Muscle of back (tissue), 13 donors: ENCODE measurements at places on chromosomes 11 and 22.

DNA sequence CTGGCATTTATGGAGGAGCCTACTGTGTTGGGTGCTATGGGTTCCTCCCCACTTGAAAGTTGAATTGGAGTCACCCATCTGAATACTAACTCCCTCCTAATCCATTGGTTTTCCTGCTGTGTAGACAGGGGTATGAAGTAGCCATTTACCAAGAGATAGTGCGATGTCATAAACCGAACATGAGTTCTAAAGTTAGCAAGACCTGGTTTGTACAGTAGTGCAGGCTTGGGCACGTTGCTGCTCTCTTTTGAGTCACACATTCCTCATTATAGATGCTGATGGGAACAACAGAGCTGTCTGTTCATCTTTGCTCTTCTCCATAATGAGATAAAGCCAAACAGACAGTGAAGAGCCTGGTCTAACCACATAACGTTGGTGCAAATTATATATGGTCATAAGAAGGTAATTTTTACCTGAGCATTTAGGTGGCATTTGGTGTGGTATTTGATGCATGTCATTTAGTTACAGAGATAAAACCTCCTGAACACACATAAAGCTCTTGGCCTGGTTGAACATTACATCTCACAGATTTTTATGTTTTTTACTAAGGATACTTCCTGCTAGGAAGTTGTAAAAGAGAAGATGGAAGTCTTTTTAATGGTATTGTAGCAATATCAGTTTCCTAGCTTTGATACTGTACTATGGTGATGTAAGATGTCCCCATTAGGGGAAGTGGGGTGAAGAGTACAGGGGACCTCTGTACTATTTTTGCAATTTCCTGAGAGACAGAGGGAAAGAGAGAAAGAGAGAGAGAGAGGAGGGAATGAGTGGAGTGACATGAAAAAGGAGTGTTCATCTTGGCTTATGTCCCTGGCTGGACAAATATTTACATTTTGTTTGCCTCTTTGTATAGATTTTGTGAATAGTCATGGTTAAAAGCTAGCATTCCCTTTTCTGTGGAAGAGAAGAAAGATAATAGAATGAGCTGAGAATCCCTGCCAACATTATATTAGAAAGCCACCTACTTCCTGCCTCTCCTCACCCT is 27.9 kb downstream of the GRAP2 start:
- DNase-seq, result no peak

- no peak for DNase-seq
These were observed 31.2 kb downstream of the GNAZ start for GRCh38 chr22:23101524-23101923.

GRCh38 chr22:36546092-36546804 is 17.3 kb upstream of the EIF3D start:
- DNase-seq, result peak; percentile 67

- no peak for DNase-seq
These were observed 77.0 kb downstream of the ST3GAL4 start for GRCh38 chr11:126432525-126432924.

DNA sequence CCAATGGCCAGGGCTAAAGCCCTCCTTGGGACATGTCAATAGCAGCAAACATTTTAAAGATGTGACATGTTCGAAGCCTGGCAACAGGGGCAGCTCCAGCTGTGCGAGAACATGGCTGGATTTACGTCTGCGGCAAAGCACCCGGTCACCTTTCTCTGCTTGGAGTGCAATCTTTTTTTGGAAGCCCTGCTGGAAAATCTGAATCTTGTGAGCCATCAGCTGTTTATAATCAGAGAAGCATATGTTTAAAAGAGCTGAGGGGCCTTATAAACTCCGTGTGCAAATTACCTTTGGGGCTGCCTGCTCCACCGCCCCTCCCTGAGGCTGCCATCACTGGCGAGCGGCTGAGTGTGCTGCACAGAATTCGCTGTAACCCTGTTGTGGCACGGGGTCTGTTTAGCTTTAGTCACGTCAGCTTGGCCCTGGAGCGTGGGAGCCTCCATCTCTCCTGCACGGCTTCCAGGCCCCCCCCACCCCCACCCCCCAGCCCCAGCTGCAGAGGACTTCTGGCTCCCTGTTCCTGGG is 9.0 kb upstream of the KCNQ1OT1 start:
- DNase-seq, result peak; percentile 92

DNA sequence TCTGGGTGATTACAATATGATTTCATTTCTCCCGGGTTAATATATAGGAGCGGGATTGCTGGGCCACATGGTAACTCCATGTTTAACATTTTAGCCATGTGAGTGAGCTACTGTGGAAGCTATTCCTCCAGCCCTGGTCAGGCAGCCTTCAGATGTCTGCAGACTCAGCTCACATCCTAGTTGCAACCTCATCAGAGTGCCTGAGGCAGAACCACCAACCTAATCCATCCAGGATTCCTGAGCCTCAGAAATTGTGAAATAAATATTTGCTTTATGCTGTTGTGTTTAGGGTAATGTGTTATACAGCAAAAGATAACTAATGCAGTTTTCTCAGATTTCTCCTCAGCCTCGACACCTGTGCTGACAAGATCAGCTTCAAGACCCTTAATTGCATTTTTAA is 676.8 kb downstream of the OPCML start:
- no peak for DNase-seq

GRCh38 chr11:114912826-114913225 is 234.5 kb downstream of the NXPE2 start:
- no peak for DNase-seq

GRCh38 chr11:85772695-85773094 is 38.2 kb downstream of the SYTL2 start:
- no peak for DNase-seq

GRCh38 chr11:45154276-45154675 is 7.8 kb downstream of the PRDM11 start:
- DNase-seq, result no peak

- DNase-seq, result no peak
These were observed 11.3 kb downstream of the EED start for GRCh38 chr11:86255896-86256295.

- no peak for DNase-seq
These were observed 73.6 kb upstream of the PHOX2A start for GRCh38 chr11:72317570-72317969.

- DNase-seq, result no peak
These were observed 6.4 kb upstream of the TSSC4 start for GRCh38 chr11:2393941-2394817.

DNA sequence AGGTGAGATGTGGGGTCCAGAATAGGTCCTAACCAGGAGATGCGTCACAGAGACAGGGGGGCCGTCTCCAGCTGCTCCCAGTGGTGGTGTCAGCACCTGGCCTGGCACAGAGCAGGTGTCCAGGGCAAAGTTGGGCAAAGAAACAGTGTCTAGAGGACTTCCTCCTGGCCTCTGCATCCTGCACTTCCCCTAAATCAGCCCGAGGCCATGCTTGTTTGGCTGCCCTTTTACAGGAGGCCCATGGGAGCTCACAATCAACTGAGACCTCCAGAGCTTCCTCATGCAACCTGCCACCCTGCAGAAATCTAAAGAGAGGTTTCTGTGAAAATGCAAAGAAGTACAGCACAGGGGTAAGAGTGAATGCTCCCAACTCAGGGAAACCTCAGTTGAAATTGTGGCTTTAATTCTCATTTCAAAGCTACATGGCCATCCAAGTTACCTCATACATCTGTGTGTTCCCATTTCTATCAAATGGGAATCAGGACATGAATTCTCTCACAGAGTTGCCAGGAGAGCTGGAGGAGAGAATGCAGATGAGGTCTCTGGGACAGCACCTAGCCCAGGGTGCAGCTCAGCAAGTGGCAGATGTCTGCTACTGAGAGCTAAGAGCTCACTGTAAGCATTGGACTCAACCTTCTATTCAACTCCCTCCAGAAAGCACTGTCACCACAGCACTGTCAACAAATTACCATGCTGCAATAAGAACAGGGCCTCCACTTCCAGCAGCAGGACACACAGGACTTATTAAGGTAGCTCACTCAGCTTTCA is 32.6 kb downstream of the TCIRG1 start:
- no peak for DNase-seq

DNA sequence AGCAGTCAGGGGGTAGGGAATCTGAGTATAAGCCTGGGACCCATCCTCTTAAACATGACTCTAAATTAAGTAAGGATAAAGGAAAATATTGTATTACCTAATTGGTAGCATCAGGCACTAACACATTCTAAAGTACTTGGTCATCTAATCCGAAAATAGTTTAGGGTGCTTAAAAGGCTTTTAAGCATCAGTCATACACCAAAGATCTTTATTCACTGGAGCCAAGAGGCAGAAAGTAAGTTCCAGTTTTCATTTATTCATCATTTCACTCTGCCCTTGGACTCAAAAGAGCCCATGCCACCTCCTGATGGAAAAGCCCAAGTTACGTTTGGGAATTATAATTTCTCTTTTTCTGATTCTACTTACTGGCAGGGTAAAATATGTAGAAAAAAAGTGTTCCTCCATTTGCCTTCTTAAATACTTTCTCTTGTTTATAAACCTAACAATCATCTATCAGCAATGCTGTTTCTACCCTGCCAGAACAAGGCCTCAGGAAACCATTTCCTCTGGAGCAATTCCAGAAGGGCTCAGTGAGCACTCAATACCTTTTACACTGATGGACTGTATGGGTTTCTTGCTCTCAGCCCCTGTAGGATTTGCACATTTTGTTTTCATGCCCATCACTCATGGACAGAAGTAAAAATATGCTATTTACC is 120.1 kb upstream of the SLC5A12 start:
- peak; percentile 74 for DNase-seq

- no peak for DNase-seq
These were observed 95.2 kb upstream of the PDGFD start for GRCh38 chr11:104259121-104259610.

- DNase-seq, result no peak
These were observed 49.9 kb upstream of the HORMAD2 start for GRCh38 chr22:30030329-30030728.

DNA sequence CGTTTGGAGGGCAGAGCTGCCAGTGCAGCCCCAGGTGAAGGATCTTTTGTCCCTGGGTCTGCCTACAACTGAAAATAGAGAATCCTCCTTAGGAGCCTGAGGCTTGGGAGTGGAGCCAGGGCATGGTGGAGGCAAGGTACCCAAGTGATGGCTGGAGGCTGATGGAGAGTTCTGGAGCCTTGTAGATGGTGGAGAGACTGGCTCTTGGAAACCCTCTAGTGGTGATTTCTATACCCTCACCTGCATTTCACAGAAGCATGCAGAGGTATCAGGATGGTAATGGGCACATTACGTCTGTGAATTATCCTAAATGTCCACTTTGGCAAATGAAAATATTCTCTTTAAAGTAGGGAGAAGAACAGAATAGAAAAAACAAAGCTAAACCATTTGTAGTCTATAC is 44.4 kb downstream of the INSC start:
- DNase-seq, result no peak

DNA sequence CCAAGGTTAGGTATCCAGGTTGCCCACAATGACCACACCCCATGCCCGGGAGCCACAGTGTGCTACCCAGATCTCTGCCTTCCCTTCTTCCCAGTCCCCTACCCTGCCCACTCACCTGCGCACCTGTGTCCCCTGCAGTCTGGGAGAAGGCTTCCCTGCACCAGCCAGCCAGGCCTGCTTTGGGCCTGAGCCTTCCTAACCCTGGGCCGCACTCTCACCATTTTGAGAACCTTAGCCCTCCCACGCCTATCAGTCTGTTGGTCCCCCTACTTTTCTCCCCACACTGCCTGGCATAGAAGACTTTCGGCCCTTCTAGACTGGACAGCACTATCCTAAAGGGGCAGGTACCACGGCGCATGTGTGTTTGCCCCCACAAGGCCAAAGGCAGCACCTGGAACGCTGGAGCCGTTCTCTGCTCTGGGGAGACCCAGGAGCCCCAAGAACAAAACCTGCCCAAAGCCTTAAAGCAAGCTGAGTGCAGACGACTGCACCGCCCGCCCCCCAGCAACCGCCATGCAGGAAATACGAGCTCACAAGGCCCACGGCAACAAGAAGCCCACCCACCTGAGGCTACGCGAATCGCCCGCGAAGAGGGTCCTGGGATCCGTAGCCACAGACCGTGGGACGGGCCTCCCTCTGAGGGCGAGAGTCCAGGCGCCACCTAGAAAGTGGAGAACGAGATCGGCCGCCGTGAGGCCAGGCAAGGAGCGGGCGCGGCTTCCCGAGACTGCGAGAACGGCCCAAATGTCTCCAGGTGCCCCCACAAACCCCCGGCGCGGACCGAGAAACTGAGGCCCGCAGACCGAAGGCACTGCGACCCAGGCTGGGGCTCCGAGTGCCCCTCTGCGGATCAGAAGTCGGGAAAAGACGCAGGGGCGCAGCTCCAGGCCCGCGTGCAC is 546 bp downstream of the GNB1L start:
- no peak for DNase-seq

- DNase-seq, result no peak
These were observed 990.2 kb downstream of the BRD1 start for GRCh38 chr22:48837341-48837935.

DNA sequence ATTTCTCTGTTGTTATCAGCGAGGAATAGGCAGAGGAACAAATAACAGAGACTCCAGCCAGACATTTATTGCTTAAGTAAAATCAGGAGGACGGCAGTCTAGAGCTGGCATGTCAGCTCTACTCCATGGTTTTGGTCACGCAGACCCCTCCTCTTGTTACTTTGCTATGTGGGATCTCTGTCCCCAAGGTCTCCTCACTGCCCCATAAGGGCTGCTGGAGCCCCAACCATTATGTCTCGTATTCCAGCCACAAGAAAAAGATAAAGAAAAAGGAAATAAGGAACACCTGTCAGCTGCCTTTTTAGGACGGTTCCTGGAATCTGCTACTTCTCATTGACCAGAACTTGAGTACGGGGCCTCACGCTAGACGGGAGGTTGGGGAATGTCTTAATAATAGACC is 70.4 kb downstream of the ELFN2 start:
- no peak for DNase-seq

- peak; percentile 31 for DNase-seq
These were observed 14.6 kb upstream of the P2RY6 start for GRCh38 chr11:73257342-73258103.

DNA sequence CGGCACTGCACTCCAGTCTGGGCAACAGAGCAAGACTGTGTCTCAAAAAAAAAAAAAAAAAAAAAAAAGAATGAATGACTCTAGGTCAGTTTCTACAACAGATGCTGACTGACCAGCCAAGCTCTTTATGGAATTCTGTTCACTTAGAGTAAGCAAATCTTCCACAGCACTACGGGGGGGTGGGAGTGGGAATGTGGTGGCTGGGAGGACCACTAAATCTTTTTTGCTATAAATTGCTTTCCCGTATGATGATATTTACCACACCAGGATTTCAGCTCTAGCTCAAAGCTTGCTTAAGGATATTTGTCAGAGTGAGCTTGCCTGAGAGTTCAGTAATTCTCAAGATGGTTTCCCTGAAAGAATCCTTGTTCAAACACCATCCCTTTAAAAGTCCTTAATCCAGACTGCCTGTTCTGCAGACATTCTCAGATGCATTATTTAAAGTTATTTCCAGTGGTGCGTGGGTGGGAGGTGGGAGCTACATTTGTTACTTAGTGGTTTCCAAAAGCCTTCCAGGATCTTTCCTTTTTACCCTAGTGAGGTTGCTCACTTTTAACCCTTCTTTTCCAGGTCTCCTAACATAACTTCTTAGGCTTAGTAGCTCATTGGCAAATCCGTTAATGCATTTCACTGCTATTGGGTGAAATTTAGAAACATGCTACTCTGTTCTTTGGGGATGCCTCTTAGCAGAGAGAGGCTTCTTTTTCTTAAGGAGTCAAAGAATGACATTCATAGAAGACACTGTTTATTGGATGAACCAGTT is 65.9 kb downstream of the UBASH3B start:
- DNase-seq, result peak; percentile 70
